ENCODE measurements at places on chromosomes 4 and X.
A peak's percentile ranks its signal among the peaks of the same experiment; 100 is the strongest.

DNA sequence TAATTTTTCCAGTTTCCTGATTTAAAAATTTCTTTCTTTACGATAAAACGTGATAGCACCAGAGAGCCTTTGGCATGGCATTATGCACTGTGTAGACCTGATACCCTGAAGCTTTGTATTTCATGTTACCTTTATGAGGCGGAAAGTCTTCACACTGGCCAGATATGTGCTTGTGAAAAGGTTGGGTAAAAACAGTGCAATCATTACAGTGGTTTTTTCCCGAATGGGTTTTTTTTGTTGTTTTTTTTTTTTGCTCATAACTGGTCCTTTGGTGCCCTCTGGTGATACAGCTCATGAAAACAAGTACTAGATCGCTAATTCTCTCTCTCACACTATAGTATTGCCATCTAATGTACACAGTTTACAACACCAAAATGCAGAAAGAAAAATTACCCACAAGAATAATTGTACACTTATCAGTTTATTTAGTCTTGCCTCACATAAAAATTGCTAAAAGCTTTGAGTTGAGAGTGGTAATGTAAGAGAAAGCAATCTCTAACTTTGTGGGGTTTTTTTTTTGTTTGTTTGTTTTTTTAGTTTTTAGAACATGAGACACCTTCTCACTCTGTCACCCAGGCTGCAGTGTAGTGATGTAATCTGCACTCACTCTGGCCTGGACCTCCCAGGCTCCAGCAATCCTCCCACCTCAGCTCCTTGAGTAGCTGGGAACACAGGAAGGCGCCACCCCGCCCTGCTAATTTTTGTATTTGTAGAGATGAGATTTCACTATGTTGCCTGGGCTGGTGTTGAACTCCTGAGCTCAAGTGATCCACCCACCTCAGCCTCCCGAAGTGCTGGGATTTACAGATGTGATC is 21.3 kb downstream of the SPCS3 start:
- DNase-seq = no peak
- H3K27ac ChIP-seq = no peak overlapping the region
- H3K4me3 ChIP-seq = no peak overlapping the region
- H3K4me1 ChIP-seq = no peaks in the 10 kb centered on the region
- no peaks in the 10 kb centered on the region for H3K36me3 ChIP-seq

DNA sequence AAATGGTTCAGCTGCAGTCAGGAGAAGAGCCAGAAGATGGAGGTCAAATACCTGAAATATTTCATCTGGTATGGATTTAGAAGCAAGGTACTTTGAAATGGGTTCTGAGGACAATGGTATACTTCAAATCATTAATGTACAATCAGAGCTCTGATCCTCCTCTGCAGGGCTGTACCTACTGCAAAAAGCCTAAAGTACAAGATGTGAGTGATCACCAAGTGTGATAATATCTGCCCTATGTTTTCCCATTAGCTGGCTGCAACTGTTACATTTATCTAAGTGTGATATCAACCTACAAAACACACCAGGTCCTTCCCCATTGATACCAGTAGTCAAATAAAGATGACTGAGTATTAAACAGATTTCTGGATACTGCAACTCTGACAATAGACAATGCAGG is 25.1 kb downstream of the HDX start:
- no peaks in the 10 kb centered on the region for H3K4me1 ChIP-seq
- H3K4me3 ChIP-seq = no peak overlapping the region
- no peak overlapping the region for H3K27ac ChIP-seq
- H3K36me3 ChIP-seq = no peaks in the 10 kb centered on the region
- DNase-seq = no peak

GRCh38 chr4:174578366-174578765 is 56.1 kb upstream of the HPGD start:
- H3K27ac ChIP-seq = no peak overlapping the region
- H3K4me1 ChIP-seq = no peaks in the 10 kb centered on the region

- no peaks in the 10 kb centered on the region for H3K4me1 ChIP-seq
- H3K27me3 ChIP-seq = no peaks in the 10 kb centered on the region
These were observed 324.1 kb downstream of the DHX15 start for GRCh38 chr4:24260133-24260715.

GRCh38 chr4:140720387-140721304 is 35.5 kb downstream of the TBC1D9 start:
- no peak overlapping the region for H3K4me3 ChIP-seq
- DNase-seq = no peak
- H3K27me3 ChIP-seq = no peaks in the 10 kb centered on the region
- peaks cover 23% of the 10 kb centered on the region for H3K4me1 ChIP-seq
- H3K27ac ChIP-seq = no peak overlapping the region

DNA sequence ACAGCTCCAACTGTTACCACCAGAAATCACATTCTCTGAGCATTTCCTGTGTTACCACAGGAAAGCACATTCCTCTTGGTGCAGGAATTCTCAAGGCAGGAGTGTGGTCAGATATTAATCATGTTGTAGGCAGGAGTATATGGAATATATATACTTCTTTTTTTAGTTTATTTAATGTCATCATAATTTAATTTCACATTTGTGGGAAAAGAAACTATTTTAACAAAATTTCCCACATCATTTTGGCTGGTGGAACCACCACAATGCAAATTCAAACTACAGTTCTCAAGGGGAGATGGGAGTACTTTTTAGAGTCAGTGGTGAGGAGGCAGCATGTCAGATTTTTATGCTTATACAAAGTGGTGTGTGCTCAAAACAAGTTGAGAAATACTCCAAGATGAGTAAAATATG is 139.0 kb downstream of the ATP10D start:
- DNase-seq = no peak
- no peaks in the 10 kb centered on the region for H3K36me3 ChIP-seq
- H3K4me1 ChIP-seq = no peaks in the 10 kb centered on the region
- no peaks in the 10 kb centered on the region for H3K27me3 ChIP-seq

- no peak overlapping the region for H3K4me3 ChIP-seq
- no peaks in the 10 kb centered on the region for H3K36me3 ChIP-seq
- no peaks in the 10 kb centered on the region for H3K4me1 ChIP-seq
- DNase-seq = no peak
These were observed 41.6 kb upstream of the ACSL4 start for GRCh38 chrX:109774706-109775105.

- peaks cover 10% of the 10 kb centered on the region for H3K4me1 ChIP-seq
- no peak overlapping the region for H3K4me3 ChIP-seq
- H3K27ac ChIP-seq = no peak overlapping the region
These were observed 18.6 kb upstream of the SEPSECS start for GRCh38 chr4:25178838-25179261.

- H3K4me1 ChIP-seq = no peaks in the 10 kb centered on the region
- H3K36me3 ChIP-seq = peaks cover 97% of the 10 kb centered on the region
- H3K27me3 ChIP-seq = no peaks in the 10 kb centered on the region
- DNase-seq = no peak
- H3K27ac ChIP-seq = no peak overlapping the region
- no peak overlapping the region for H3K4me3 ChIP-seq
These were observed 14.1 kb downstream of the NOP14 start for GRCh38 chr4:2948895-2949781.

- H3K4me3 ChIP-seq = no peak overlapping the region
- no peak overlapping the region for H3K27ac ChIP-seq
- no peak for DNase-seq
- H3K36me3 ChIP-seq = no peaks in the 10 kb centered on the region
- H3K27me3 ChIP-seq = no peaks in the 10 kb centered on the region
- H3K4me1 ChIP-seq = peaks cover 3% of the 10 kb centered on the region
These were observed 23.2 kb downstream of the BBS12 start for GRCh38 chr4:122755675-122756074.

DNA sequence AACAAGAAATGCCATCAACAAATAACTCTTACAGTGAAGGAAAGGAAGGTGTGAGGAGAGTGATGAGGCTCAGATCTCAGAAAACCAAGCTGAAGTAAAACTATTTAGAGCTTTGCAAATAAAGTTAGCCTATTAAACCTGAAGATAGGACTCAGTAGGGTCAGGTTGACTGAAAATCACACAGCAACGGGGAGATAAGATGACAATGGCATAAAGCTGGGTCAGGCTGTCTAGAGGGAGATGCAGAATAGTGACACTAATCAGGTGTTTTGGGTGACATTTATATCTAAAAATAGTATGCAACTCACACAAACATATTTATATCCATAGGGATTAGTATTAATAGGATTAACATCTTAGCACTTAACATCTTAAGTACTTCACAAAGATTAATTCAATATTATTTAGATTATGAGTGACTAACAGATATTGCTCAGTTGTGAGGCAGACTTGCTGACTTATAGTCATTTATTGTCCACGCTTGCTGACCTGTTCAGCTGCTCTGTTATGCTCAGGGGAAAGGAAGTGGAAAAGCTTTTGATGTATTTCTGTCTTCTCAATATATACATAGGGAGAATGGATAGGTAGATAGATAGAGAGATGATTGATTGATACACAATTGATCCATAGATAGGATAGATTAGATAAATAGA is 130.7 kb upstream of the GUCY1A1 start:
- H3K27ac ChIP-seq = peak overlapping the region; percentile 76
- H3K4me1 ChIP-seq = no peaks in the 10 kb centered on the region
- no peak overlapping the region for H3K4me3 ChIP-seq
- no peaks in the 10 kb centered on the region for H3K27me3 ChIP-seq

Measured in right atrium auricular region (tissue), 2 donors.